ENCODE measurements at places on chromosomes 1 and 21.
A peak's percentile ranks its signal among the peaks of the same experiment; 100 is the strongest.

GRCh38 chr1:153659656-153660055 is 1.2 kb downstream of the SNAPIN start:
- no peak for DNase-seq

- no peak for DNase-seq
Measured at GRCh38 chr1:201268604-201269151, 14.6 kb upstream of the PKP1 start.

DNA sequence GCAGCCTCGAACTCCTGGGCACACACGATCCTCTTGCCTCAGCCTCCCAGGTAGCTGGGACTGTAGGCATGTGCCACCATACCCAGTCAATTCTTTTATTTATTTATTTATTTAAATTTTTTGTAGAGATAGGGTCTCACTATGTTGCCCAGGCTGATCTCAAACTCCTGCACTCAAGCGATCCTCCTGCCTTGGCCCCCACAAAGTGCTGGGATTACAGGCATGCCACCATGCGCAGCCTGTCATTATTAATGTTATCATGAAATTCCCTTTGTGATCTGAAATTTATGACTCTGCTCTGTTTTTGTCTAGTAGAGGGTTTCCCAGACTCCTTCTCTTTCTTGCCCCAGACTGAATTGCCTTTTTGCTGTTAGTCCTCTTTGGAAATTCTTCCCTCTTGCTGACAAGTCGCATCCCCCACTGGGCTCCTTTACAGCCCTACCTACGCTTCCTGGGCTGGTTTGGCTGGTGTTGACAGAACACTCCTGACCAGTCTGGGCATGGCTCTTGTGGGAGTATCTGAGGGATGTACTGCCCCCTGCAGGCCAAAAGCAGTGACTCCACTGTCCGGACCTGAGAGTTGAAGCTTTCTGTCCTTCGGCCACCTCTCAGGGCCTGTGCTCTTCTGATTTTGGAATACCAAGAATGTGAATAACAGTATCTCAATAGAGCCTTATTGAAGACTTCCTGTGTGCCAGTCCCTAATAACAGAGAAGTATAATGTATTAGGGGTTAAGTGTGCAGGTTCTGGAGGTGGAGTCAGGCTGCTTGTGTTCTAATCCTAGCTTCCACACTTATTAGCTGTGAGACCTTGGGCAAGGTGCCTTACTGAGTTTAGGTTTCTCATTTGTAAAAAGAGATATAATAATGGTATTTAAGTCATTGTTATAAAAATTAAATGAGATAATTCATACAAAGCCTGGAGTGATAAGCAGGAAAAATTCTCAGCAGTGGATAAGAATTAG is 28.2 kb downstream of the TCEANC2 start:
- peak; percentile 11 for DNase-seq

DNA sequence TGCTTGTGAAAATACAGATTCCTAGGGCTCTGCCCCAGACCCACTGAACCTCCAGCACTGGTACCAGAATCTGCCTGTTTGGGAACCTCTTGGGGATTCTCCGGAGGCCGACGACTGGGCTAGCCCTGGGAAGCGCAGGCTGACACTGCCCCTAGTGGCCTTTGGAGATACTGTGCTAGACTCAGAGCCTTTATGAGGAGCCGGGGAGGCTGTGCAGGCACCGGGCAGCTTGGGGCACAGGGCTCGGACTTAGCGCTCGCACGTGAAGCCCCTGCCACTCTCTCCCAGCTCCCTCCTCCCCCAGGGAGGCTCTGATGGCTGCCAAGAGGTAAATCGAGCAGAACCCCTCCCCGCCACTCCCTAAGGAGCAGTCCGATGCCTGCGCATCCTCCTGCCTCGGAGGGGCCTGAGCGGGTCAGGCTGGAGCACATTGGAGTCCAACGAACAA is 144.6 kb upstream of the TNR start:
- no peak for DNase-seq

GRCh38 chr1:91564888-91565701 is 64.4 kb downstream of the CDC7 start:
- no peak for DNase-seq
